Stimulated activated CD4-positive, alpha-beta T cell treated with anti-CD3 and anti-CD28 coated beads, TNF-alpha, amount 100 ng/mL, for 24 hours (primary cell): ENCODE measurements at places on chromosomes 2 and 18.

- no peak for DNase-seq
Observed at GRCh38 chr18:26091047-26091630, 726 bp upstream of the SS18 start.

DNA sequence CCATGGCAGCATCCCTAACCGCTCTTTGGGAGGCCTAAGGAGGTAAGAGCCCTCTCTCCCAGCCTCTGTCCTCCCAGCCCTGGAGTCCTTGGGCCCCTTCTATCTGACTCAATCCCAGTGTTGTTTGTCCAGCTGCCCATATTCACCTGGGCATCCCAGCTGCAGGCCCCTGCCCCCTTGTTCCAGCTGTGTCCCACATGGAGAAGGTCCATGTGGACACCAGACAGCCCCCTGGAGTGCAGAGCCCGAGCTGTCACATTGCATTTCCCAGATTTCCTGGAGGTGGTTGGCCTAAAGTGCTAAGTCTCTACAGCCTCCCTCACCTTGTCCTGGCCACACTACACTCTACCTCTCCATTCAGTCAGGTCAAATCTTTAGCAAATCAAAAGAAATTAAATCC, 42.5 kb downstream of the PSD4 start:
- DNase-seq, result no peak

GRCh38 chr18:36043153-36043552, 24.2 kb downstream of the RPRD1A start:
- DNase-seq, result no peak

- DNase-seq, result no peak
Observed at GRCh38 chr2:73972846-73973245, 11.9 kb upstream of the TET3 start.

- DNase-seq, result no peak
Observed at GRCh38 chr18:55111271-55111670, 152.0 kb upstream of the CCDC68 start.

DNA sequence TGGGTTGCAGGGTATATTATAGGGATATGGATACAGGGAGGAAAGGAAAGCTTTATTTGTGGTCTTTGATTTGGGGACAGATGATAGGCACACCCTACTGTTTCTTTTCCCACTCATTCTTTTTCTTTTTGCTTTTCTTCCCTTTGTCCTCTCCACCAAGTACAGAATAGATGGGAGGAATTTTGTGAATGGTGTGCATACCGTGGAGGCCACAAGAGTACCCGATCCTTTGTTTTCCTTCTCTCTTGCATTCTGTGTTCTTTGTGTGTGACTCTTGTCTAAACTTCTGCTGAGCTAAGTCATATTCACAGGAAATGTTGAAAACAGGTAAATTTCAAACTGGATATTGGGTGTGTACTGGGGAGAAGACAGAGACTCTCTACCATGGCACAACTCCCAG, 321.4 kb upstream of the SLC8A1 start:
- DNase-seq, result no peak

GRCh38 chr2:96265349-96265839, 403 bp downstream of the TMEM127 start:
- peak; percentile 25 for DNase-seq

- DNase-seq, result no peak
Observed at GRCh38 chr2:122191331-122191730, 435.9 kb downstream of the TSN start.

DNA sequence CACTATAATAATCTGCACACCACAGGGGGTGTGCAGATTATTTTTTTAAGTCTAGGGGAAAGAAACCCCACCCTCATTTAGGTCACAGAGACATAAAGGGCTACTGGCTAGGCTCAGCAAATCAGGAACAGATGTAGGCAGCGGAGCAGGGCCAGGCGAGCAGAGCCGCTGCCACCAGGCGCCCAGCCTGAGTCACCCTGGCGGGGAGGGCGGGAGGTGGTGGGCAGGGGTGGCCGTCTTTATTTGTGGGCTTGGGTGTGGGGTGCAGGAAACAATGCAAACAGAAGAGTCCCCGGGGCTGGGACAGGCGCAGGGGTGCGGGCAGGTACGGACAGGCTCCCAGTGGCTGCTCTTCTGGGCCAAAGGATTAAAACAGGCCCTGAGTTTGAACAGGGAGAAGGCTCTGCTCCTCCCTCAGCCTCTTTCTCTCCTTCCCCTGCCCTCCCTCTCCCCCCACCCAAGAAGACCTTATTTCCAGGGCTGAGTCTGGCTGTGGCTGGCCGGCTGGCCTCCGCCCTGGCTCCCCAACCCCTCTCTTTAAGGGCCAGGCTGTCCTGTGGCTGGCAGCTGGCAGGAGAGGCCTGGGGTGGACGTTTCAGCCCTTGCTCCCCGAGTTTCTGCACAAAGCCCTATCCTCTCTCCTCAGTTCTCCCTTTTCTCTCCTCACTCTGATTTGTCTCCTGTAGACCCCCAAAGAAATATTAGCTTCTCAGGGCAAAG, 142.9 kb upstream of the SMAD2 start:
- no peak for DNase-seq

DNA sequence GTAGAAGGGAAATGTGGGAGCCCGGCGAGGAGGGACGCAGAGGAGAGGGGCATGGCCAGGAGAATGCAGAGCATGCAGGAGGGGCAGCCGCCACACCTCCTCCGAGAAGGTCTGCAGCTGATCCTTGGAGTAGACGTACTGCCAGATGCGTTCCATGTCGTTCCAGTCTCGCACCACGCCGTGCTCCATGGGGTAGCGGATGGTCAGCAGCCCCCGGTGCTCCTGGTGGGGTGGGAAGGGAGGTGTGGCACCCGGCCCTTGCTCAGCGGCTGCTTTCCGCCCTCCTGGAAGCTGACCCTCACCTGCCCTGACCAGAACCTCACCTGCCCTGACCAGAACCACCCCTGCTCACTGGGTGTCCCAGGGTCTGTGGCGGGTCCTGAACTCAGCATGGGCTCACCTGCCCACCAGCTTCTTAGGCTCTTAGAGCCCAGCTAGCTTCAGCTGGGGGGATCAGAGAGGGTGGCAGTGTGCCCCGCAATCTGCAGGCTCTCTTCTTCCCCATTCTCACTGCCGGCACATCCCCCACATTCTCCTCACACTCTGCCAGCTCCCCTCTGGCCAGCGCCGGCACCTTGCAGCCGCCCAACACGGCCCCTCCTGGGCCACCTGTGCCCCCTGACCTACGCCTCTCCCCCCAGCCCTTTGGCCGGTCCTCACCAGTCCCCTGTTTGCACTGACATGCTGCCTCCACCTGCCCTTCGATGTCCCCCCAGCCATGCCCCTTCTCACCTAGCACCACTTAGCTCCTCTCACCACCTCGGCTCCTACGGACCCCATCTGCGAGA, 4.4 kb downstream of the ACTR1B start:
- DNase-seq, result no peak

DNA sequence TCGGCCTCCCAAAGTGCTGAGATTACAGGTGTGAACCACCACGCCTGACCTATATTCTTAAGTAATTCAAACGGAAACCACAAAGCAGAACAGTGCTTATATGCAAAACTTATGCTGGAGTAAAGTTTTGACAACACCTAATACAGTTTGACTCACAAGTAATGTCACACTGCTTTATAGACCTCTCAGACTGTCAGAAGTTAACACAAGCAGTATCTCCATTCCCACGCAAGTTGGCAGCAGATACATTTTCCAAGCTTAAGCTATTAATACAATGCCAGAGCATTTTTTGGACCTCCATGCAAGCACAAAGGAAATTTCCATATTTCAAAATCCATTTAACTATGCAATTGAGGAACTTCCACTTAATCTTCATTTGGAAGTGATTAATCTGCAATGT, 21.0 kb upstream of the SANBR start:
- no peak for DNase-seq

DNA sequence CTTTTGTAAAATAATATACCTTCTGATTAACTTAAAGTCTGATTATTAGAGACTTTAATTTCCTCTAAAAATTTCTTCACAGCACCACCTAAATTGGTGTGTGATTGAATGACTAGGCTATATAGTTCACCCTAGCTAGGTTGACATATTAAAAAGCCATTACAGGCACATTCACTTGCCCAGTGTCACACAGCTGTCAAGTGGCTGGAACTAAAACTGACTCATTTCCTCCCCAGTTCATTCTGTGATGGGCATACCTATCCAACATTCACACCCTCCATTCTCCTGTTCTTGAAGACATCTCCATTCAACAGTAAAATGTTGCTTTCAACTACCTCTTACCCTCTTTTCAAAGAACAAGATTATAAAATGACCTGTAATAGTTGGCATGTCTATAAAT, 334.5 kb downstream of the ARHGAP15 start:
- DNase-seq, result no peak

- DNase-seq, result no peak
Observed at GRCh38 chr2:195486987-195487644, 169.9 kb upstream of the SLC39A10 start.

DNA sequence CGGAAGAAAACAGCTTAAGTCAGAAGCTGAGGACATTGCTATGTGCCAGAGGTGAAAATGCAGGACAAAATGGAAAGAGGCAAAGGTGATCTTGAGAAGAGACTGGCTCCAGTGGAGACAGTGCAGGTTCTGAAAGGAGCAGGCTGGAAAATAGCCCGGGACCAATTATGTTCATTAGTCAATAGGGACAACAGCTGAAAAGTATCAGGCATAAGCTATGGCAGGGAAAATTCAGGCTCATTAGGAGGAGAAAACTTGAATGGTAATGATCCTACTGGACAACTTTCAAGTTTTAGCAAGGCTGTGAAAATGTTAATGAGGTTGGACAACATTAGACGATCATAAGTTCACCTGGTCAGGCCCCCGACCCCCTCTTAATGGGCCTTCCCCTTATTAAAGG, 60.2 kb downstream of the GALNT14 start:
- no peak for DNase-seq
